ENCODE measurements at places on chromosomes 3 and 15. TPM values are rescaled to one million over a fixed set of nuclear protein-coding genes. Genes with fewer than 3 reads are reported as not detected.
A peak's percentile ranks its signal among the peaks of the same experiment; 100 is the strongest.

GRCh38 chr3:187264911-187265310, 26.6 kb downstream of the MASP1 start:
- no peak for DNase-seq

DNA sequence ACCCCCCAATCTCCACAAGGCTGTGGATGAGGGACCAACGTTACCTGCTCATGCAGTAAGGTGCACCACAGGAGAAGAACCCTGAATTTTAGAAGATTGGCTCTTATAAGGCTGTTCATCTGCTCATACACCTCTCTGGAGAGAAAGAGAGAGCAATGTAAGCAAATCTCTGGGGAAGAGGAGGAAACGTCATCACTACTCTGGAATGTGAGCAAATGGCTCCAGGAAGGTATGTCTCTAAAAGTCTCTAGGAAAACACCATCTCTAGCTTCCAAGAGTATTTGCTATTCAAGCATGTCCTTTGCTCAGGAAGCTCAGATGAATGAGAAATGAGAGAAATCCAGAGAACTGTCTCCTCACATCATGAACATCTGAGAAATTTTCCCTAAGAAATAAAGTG, 235.4 kb downstream of the TBL1XR1 start:
- DNase-seq = no peak

- no peak for DNase-seq
Observed at GRCh38 chr3:43373560-43373928, 87.2 kb downstream of the SNRK start.

DNA sequence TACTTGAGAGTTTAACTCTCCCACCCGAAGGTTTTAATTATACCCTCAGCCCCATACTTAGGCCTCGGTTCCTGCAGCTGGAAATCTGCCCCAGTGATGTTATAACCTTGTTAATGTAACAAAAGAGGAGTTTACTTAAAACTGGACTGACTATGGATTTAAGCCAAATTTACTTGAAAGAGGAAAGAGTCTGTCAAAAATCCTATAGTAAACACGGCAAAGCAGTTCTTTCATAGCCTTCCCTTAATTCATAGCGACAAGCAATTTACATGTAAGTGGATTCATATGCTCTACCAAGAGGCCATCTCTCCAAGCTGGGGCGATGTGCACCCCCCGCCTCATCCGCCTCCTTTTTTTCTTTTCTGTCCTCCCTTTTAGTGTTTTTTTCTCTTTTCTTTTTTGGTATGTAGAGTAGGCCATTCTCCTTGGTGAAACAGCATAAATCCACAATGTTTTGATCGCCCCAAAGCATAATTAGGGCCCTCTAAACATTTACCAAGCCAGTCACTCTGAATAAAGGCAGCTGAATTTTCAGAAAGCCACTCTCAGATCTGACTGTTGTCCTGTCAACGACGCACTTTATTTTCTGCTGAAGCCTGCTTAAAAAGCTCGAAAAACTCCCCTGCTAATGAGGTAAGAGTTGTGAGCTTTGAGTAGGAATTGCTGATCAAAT, 373.1 kb upstream of the WNT5A start:
- no peak for DNase-seq

DNA sequence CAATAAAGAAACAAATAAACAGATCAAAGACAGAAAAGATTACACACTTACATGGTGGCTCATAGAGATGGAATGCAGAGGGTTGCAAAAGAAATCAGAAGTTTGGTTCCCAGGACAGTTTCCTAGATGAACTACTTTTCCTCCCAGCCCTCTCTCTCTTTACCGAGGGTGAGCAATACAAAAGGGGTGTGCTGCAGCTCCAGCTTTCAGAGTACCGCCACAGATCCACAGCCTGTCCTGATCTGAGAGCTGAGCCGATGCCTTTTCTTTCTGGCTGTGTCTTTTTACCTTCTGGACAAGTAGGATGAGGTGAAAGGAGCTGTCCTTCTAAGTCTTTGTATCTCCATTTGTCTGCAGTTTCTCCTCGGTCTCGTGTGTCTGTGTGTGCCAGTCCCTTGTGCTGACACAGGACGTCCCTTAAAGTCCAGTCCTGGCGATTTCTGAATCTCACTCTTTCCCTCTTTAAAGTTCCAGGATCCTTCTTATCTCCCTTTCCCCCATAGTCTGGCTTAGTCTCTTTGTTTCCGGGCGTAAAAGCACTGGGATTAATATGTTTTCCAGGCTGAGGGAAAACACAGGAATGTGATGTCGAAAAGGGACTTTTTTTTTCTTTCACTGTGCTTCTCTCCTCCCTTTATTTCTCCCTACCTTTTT, 540 bp downstream of the CCDC80 start:
- peak; percentile 20 for DNase-seq

- DNase-seq = no peak
Observed at GRCh38 chr3:150771600-150771999, 8.6 kb upstream of the SIAH2 start.

- no peak for DNase-seq
Observed at GRCh38 chr3:39013289-39013688, 38.5 kb downstream of the SCN11A start.

- DNase-seq = no peak
Observed at GRCh38 chr15:40944510-40945296, 8.6 kb upstream of the CHAC1 start.

DNA sequence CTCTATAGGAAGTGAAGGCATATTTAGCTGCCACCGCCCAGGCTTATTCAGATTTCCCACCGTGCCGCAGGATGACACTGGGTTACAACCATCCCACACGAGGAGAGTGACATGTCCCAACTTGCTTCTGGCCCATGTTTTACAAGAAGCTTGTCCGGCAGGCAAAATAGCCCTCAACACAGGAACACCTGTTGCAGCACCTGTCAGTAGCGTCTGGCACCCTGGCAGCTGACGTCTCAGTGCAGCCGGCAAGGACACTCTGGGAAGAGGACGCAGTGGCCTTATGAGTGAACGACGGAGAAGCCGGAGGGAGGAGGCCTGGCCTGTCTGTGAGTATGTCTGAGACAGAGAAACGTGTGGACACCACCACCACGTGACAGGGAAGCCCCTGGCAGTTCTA, 32.1 kb downstream of the FAM174B start:
- DNase-seq = no peak

DNA sequence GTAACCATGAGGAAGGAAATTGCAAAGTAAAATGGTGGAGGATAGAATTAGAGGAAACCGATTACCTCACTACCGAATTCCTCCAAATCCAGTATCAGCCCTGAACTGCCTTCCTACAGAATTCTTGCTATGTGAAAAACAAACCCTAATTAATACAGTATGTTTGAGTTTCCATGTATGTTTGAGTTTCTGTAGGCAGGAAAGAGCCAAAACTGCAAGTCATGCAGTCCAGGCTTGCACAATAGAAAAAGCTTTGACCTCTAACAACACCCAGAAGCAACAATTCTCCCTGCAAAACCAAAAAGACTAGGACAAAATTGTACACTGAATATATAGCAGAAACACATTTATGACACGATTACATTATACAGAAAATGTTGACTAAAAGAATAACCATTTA, 614.8 kb downstream of the DIPK2A start:
- no peak for DNase-seq

GRCh38 chr3:197201791-197202452, 96.5 kb downstream of the DLG1 start:
- DNase-seq = no peak

- DNase-seq = no peak
Observed at GRCh38 chr3:126394179-126394976, at the start of gene CFAP100. Gene CFAP100 (plus strand): TSS chr3:126394909. CDS start chr3:126396001, 1,092 bp downstream.

- DNase-seq = no peak
Observed at GRCh38 chr3:8893001-8893400, 70.3 kb downstream of the RAD18 start.

DNA sequence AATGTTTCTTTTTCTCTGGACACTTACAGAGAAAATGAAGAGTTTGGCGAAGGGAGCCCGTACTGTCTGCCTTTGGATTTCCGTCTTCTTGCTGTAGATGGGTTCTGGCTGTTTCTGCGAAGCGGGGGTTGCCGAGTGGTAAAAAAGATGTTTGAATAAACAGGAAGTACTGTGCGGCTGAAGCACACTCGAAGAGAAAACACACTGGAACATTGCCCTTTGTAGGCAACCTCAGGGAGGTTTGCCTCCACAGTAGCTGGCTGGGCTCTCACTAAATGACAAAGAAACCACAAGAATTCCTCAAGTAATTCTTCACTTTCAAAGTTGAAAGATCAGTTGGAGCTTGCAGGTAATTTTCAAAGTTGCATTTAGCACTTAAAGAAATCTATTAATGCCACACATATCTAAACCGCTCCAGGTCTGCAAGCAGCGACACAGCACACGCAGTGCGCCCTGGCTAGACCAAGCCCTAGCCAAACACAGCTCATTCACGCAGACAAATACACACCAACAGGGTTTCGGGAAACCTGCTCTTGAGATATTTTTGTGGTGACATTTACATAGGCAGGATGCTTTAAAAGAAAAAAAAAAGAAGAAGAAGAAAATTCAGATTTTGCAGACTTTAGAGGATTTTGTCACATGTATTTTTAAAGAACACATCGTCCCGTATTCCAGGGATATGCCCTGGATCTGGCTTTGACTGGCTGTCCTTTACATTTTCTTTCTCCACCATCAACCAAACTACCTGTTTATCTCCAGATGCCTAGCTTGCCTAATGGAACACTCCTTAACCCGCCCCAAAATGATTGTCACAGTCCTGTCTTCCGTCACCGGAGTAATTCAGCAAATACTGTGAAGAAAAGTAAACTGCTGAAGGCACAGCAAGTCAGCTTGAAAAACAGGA, 452.8 kb downstream of the FOXP1 start:
- DNase-seq = no peak

DNA sequence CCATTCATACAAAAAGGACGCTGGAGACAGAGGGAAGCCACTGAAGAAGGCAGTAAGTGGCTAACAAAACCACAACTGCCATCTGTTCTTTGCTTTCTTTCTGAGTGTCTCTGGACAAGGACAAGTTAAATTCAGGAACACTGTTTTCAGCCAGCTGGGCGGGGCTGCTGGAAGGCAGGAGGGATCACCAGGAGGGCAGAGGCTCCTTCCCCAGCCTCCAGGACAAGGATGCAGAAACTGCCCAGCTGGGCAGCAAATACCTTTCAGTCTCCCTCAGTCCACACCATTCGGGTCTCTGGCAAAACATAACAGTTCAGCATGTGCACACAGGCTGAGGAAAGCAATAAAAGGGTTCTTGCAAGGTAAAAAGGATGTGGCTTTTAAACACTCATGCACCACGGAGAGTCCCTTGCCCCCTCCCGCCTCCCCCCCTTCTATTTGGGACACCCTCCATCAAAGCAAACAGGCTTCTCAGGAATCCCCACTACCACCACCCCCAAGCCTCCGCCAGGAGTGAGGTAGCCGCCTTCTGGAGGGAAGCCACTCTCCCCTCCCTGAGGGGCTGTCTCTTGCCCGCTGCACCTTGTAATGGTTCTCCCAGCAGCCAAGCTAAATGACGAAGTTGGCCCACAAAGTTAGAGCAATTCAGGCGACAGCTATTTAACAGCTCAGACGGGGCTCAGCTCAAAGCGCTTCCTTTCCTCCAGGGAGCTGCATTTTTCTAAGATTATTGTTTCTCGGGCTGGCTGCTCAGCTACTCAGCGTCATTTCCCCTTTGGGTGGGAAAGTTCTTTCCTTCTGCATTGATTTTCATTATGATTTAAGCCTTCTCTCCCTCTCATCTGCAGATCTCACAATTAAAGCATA, 3.8 kb downstream of the HEG1 start:
- no peak for DNase-seq

DNA sequence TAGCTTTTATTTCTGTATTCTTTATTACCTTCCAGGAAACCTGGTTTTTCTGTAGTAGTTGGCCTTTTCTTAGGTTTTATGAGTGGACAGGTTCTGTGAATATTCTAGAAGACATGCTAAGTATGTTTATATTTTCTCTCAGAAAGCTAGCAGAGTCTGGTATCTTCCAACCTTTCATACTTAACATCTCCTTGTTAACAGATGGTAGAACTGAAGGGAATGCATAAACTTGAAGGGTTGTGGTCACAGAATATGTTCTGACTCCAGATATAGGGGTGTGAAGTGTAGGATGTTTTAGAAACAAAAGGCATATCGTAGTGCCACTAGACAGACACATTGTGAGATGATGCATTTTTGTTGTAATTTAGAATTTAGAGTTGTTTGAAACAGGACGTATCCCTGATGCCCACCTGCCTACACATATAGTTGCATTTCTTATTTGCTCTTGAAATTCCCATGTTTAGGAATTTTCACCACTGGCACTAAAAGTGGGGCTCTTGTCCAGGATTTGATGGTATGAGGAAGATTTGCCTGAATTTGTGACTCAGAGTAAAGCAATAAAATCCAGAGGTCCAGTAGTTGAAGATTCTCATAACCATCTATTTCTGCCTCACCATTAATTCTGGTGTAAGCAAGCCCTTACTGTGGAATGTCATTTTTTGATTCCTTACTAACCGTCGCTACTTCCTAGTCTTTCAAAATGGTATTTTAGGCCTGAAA, 274.5 kb downstream of the FEZF2 start:
- no peak for DNase-seq

GRCh38 chr3:157447026-157447694, 10.5 kb downstream of the PTX3 start:
- DNase-seq = no peak

- no peak for DNase-seq
Observed at GRCh38 chr3:49705390-49705960, 14.0 kb downstream of the AMIGO3 start.

GRCh38 chr3:11312166-11312565, 40.0 kb downstream of the ATG7 start:
- DNase-seq = no peak

GRCh38 chr15:29100486-29101000, 169.1 kb downstream of the NSMCE3 start:
- no peak for DNase-seq

DNA sequence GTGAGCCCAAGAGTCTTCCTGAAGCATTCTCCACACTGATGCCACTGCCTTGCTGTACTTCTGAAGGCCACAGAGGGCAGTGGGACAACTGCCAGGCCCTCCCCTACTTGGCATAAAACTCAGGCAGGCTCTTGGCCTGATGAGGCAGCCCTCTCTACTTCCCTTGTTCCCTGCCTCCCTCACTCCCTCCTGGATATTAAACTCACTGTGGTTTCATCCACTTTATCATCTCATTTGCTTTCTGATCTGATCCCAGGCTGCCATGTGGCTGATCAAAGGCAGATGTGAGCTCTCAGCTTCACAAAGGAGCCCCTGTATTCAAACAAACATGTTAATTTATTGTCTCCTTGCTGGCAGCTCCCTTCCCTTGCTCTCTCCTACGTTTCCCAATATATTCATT, 533.5 kb downstream of the IGSF11 start:
- DNase-seq = no peak

The ELL3 gene
- polyA plus RNA-seq = 1.8 TPM

The TLR9 gene
- 0.44 TPM for polyA plus RNA-seq

The CLRN1 gene
- polyA plus RNA-seq = 0.23 TPM

The DIS3L gene
- 31.4 TPM for polyA plus RNA-seq

The GOLGA8K gene
- 1.9 TPM for polyA plus RNA-seq

The ST3GAL6 gene
- 6.1 TPM for polyA plus RNA-seq

The SLCO2A1 gene
- polyA plus RNA-seq = 1.8 TPM

The MKRN3 gene
- 5.8 TPM for polyA plus RNA-seq

The CA12 gene
- 0.75 TPM for polyA plus RNA-seq

The ZNF662 gene
- polyA plus RNA-seq = 19.5 TPM

The SPTBN5 gene
- 1.9 TPM for polyA plus RNA-seq

The RPN1 gene
- polyA plus RNA-seq = 91.6 TPM

The TAGLN3 gene
- polyA plus RNA-seq = 3.4 TPM

Measured in forelimb muscle (tissue), 1 donor.